Activated gamma-delta T cell treated with Interleukin-2 at 50 U/mL for 16 hours (primary cell): ENCODE measurements at places on chromosomes 13 and 19.
A peak's percentile ranks its signal among the peaks of the same experiment; 100 is the strongest.

DNA sequence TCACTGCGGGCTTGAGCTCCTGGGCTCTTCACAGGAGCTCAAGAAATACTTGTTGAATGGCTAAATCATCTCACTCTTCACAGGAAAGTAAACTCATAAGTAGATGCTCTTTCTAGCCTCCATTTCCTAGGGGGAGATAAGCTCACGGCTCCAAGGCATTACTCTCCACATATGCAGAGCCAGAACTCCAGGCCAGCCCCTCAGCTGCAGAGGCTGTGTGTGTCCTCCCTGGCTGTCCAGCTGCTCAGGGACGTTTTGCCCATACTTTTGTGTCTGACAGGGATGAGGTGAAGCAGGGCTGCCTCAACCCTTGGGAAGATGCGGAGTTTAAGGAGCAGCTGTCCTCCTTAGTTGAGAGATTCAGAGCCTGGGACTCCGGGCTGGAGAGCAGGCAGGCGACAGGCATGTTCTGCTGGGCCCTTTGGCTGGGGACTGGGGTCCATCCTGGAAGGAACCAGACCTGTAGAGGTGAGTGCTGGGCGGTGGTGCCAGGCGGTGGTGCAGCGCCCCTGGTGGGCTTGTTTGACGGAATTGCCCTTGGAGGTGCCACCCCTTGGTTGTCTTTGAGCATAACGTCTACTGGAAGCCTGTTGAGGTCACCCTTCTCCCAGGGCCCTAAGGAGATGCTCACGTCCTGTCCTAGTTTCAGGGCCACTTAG lies 20.5 kb upstream of the SLC15A1 start:
- no peak for DNase-seq

- no peak for DNase-seq
These were observed 75.7 kb downstream of the MAP4K1 start for GRCh38 chr19:38542040-38542439.

DNA sequence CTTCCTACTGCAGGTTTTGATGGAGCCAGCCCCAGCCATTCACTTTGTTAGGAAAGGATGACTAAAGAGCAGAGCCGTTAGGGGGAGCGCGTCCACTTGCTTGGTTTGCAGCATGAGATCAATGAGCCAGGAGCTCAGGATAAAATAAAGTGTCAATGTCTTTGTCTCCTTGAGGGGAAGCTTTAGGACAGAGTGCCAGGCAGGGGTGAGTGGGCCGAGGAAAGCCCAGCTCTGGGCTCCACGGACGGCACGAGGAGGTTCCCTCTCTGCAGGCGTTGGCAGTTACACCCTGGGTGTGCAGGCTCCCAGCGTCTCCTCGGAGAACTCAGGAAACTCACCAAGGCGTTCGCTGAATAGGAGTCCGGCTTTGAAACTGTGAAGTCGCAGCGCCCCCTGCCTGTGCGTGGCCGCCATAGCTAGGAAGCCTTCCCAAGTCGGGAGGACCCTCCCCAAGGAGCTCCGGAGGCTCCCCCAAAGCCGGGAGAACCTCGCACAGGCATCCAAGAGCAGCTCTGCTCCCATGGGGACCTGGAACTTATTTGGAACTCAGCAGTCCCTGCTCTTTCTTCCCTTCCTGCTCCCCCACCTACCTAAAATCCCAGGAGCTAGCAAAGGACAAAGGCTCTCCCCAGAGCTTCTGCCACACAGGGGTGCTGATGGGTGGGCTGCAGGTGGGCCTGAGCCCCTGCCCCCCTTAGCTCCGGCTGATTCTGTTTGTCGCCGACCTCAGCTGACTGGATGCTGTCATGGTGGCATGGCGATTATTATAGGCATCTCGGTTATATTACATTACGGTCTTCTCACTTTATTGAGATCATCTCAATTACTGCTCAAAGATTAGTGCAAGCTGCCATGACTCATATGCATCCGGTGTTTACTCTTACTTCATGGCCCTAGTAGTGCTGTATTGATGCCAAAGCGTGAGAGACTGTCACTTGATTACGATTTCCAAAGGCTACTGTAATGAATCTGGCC lies 34.4 kb downstream of the GSX1 start:
- peak; percentile 65 for DNase-seq

- peak; percentile 57 for DNase-seq
These were observed 9.7 kb upstream of the USE1 start for GRCh38 chr19:17205237-17206140.

GRCh38 chr13:44141725-44142539 lies 231.7 kb upstream of the SERP2 start:
- DNase-seq: peak; percentile 93

GRCh38 chr19:55549500-55550320 lies 4.4 kb upstream of the SBK3 start:
- DNase-seq: no peak

DNA sequence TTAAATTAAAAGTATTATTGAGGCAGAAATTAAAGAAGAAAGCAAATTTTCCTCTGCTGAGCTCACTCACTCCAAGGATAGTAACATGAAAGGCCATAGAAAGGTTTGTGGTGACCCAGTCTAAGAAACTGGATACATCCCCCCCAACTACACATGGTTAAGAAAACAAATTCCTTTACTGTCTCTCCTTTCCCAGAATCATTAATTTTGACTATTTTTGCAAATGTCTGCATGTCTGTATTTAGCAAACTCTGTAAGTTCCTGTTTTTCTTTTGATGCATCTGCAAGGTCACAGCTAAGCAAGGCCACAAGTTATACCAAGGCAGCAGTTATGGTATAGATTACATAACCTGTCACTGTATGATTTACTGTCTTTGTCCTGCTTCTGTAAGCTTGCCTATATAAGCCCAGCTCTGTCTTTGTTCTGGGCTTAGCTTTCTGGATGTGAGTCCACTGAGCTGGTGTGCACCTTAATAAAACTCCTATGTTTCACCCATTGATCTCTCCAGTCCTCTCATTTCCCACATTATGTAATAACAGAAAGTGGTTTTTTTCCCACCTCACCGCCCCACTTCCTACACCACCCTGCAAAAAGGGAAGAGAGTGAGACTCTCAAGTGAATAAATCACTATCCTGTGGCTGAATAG lies 8.5 kb upstream of the ZNF83 start:
- no peak for DNase-seq

DNA sequence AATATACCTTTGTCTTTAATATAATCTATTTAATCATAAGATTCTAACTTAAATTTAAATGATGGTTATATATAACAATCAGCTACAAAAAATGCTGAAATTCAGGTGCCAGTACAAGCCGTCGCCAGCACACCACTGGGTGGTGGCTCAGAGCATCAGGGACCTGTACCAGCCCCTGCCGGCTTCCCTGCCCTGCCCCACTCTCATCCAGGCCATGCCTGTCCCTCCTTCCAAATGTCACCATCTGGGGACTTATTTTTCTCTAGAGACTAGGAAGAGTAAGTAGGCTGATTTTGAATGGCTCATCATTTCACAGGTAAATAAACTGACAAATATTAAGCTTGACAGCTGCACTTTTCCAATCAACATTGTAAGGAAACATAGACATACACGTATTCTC lies 1.6 kb downstream of the METTL21C start:
- no peak for DNase-seq

- no peak for DNase-seq
These were observed 5.6 kb upstream of the EEF1AKMT1 start for GRCh38 chr13:20779405-20779804.

DNA sequence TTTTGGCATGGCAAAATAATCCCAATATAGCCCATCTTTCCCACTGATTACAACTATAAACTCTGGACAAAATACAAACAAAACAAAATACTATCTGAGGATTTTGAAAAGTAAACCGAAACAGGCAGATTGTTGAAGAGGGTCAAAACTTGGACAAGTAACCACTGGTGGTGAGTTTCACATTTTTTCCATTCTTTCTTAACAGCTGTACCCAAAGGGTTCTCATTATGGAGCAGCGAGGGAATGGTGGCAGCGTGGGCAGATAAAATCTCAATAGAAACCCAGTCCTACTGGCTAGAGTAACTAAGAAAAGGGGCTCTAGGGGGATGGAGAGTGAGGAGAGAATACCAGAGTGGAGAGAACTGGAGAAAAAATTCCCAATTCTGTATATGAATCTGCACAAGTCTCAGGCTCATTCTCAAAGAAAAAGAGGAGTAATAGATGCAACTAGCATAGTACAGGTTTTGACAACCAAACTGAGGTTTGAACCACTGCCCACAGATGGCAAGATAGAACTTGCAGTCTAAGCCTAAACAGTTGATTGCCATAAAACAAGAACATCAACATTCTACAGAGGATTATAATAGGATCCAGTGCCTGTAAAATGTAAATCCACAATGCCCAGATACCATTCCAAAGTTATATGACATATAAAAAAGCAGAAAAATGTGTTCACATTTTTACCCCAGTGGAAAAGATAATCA lies 284.5 kb downstream of the KCNRG start:
- no peak for DNase-seq

DNA sequence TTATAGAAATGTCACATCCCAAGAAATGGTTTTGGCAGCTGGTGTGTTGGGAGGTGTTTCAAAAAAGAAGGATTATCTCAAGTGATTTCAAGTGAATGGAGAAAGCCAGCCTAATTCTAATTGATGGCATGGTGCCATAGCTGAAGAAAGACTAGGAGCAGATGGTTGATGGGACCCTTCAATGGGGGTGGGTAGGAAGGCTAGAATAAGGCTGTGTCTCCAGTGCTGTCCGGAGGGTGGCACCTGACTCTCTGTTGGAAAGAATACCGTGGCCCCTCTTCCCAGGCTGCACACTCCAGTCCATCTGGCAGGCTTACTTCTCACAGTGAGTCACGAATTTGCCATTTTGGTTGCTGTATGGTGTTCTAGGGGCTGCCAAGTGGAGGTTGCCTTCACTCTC lies 51.0 kb upstream of the GPR12 start:
- DNase-seq: no peak

GRCh38 chr13:44573790-44574465 lies 2.2 kb downstream of the TSC22D1 start:
- no peak for DNase-seq

DNA sequence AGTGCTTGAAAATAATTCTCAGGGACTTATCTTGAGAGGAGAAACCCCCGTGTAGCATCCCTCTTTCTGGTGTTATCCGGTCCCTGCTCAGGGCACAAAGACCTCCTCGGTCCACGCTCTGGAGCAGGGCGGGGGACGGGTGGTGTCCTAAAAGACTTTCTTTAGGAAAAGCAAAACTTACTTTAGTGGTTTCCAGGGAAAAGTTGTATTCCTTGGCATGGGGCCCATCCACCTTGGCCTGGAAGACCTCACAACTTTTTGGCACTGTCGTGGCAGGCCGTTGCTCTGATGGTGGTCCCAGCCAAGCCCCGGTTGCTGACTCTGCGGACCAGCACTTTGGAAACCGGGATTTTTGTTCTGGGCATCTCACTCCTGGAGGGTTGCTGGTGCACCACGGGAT lies 2.7 kb downstream of the AMER2 start:
- no peak for DNase-seq

DNA sequence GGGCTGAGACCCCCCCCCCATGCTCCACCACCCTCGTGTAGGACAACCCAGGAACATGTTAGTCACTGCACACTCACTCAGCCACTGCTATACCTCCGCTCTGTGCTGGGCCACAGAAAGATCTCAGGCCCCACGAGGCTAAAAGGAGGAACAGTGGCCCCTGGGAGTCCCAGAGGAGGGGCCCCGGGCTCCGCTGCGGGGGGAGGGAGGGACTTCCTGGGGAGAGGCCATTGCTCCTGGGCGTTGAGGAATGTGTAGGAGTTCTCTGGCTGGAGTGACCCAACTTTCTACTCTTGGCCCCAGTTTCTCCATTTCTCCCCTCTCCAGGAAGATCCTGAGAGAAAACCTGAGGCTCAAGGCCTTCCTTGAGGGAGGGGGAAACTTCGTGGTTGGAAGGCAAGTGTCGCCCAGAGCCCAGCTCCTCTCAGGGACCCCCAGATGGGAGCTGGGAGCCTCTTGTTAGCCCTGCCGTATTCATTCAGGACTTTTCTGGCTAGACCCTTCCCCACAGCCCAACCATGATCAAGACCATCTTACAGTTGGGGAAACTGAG lies 13.6 kb downstream of the ONECUT3 start:
- DNase-seq: no peak

DNA sequence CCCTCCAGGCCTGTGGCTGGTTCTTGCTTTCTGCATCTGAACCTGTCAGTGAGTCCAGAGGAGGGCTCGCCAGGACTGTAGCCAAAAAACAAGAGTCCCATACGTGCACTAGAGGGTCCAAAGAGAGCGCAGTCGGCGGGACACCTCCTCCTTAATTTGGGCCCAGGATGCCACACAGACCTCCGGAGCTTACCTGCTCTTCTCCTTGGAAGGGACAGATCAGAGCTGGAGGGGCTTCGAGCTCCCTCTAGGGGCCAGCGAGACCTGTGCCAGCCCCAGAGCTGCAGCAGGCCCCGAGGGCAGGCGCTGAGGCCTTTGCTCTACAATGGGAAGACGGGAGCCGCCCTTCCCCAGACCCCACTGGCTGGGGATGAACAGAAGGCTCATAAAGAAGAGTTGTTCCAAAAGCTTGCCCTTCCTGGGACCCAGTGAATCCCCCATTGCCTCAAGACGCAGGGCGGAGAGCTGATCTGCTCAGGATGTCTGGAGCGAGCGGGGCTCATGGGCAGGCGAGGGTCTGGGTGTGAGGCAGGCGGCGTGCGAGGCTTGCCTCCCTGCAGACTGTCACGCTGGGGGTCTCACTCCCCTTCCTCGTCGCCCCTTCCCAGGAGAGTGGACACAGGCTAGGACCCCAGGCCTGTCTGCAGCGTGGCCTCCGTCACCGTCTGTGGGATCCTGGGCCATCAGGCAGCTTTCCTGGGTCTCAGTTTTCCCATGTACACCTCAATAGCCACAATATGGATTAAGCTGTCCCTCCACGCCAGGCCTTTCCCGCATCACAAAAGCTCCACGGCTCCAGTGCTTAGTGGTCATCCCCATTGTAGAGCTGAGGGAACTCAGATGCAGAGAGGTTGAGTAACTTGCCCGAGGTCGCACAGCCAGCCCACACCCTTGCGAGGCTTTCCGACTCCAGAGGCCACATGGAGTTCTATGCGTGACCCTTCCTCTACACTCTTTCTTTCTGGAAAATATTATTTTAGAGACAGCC lies 46.9 kb upstream of the VSTM2B start:
- DNase-seq: no peak

DNA sequence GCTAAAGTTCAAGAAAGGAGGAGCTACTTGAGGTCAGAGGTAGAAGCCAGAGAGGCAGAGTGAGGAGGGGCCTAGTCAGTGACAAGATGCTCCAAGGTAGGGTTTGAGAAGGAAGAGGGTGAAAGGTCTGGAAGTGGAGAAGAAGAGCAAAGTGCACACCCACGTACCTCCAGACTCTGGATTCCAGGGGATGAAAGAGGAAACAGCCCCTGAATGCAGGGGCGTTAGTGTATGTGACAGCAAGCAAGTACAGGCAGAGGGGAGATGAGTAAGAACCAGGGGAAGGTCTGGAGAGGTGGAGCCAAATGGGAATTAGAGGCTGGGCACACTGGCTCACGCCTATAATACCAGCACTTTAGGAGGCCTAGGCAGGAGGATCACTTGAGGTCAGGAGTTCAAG lies 8.7 kb downstream of the RPS28 start:
- DNase-seq: no peak

- no peak for DNase-seq
These were observed 11.6 kb downstream of the DIAPH3 start for GRCh38 chr13:60152114-60152513.
